Mesendoderm (in vitro differentiated cells): ENCODE measurements at places on chromosomes 5 and 9.
A peak's percentile ranks its signal among the peaks of the same experiment; 100 is the strongest.

DNA sequence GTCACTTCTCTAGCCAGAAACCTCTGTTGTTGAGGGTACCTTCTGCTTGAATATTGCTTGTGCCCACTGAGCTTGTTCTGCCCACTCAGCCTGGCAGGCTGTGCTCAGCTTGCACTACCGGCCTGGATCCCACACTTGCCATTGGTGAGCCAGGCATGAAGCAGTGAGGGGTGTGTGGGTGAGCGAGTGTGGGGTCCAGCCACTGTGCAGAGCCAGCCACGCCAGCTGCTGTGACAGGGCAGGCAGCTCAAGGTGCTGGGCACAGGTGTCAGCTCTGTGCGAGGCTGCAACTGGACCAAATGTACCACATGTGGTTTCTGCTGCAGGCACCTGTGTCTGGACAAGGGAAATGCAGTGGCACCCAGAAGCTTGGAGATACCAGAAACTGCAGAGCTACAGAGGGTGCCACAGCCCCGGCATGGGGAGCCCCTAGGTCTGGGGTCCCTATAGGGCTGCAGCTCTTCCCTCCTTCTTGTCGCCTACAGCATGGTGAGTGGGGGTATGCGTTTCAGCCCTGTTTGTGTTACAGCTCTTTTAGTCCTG lies 305.1 kb upstream of the RIOK2 start:
- DNase-seq, result no peak

DNA sequence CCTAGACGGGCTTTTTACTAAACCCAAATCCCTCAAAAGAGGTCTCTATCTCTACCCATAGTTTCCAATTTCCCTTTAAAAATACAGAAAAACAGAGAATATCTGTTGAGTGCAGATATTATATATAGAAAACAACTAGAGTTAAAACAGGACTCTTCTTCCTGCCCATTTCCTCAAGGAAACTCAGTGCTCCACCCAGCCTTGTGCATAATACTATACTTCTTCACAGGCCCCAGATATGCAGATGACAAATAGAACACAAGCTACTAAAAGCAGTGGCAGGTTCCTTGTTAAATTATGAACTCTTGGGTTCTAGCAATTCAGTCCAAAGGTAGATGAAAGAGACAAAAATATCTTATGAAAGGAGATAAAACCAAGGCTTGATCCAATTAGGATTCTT lies 200.2 kb downstream of the TSSK1B start:
- DNase-seq, result no peak

DNA sequence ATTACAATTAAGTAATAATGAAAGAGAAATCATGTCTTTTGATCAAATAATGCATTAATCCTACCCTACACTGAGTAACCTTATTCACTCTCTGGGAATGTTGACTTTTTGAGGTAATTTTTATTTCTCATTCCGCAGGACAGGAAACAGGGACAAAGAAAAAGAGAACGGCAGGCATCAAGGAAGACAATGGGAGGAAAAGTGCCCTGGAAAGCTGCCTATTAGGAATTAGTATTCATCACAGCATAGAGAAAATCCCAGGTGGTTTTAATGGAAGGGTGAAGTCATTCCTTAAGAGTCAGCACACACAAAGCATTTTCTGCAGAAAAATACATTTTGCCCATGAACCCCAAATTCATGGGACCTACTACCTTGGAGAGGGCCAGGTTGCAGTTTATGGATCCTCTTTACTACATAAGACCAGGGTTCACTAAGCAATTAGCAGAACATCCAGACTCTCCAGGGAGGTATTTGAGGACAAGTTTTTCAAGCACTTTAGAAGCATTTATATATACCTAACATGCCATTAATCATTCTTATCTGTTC lies 9.4 kb downstream of the FSTL4 start:
- DNase-seq, result no peak

DNA sequence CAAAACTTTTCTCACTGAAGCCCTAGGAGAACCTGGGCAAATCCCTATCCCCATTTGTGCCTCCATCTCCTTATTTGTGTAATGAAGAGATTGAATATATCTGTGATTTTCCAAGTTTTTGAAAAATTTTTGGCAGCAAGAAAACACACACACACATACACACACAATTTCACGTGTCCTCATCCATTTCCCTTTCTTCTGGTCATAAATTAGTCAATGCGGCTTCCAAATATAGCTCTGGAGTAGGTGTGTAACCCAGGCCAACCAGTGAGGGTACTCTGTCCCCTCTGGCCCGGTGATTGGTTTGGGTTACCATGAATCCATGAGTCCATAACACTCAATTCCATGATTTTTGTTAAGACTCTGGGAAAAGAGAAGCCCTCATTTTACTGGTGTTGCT lies 12.7 kb downstream of the CSF1R start:
- no peak for DNase-seq

DNA sequence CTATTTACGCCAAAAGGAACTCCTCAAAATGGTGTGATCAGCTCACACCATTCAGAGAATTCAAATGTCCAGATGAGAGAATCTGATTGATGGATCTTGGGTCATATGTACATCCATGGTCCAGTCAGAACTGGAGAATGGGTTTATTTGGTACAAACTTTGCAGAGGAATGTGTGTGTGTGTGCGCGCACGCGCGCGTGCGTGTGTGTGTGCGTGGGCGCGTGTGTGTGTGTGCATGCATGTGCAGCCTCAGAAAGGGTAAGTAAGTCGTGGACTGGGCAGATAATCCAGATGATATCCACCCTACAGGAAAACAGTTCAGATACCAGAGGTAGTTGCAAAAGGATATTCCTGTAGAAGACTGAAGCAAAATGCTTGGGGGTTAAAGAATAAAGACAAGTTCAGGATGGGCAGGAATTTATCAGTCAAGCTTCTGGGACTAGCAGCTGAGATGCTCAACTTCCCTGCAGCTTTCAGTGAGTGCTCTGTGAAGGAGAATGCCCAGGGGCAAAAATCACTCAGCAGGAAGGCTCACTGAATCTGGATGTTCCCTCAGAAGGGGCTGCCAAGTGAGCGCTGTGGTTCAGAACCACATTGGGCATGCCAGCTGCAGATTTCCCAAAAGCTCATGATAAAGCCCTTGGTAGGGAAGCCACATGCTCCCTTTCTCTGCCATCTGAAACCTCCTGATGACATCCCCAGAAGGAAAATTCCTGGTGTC lies 440.5 kb upstream of the SGCD start:
- DNase-seq, result peak; percentile 35

DNA sequence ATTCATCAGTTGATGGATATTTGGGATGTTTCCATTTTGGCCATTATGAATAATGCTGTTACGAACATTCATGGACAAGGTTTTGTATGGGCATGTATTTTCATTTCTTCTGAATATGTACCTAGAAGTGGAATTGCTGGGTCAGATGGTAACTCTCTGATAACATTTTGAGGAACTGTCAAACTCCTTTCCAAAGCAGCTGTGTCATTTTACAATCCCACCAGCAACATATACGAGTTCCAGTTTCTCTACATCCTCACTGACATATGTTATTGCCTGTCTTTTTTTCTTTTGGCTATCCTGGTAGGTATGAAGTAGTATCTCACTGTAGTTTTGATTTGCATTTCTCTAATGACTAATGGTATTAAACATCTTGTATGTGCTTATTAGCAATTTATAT lies 86.7 kb downstream of the PRKACG start:
- DNase-seq, result no peak

DNA sequence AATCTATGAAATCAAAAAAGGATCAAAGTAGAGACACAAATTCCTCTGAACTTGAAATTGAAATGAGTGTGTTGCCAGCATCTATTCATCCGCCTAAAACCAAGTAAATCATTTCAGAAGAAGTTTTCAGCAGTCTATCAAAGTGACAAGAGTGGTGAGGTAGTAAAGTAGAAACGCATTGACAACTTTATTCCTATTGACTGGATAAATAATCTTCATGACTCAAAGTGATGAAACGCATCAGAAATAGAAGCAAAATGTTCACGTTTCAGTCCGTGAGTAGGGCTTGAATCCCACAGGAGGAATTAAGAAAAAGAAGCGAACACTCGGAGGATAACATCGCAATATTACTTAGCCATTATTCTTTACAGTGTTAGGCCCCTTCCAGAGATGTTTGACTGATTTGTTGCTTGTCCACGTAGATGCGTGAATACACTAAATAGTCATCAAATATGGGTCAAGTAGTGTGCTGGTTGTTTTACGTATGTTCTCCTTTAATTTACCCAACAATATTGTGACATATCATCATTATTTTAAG lies 314.4 kb downstream of the PLK2 start:
- DNase-seq, result no peak

DNA sequence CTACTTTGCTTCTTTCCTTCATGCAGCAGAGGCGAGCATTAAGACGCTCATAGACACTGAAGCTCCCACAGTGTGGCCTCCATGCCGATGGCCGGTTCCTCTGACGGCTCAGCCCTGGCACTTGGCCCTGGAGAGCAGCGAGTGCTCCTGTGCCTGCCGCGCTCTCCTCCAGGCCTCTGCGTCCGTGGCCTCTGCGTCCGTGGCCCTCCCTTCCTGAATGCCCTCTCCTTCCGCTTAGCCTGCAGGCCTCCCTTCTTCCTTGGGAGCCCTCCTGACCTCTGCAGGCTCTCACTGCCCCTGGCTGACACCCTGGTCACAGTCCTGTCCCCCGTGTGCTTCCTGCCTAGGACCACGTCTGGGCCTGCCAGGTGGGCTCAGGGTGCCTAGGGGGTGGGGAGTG lies 92.8 kb downstream of the ZNF354C start:
- DNase-seq, result no peak

GRCh38 chr9:70340572-70340971 lies 73.9 kb downstream of the KLF9 start:
- no peak for DNase-seq

- no peak for DNase-seq
Measured at GRCh38 chr9:81671880-81672280, 17.5 kb downstream of the TLE1 start.

DNA sequence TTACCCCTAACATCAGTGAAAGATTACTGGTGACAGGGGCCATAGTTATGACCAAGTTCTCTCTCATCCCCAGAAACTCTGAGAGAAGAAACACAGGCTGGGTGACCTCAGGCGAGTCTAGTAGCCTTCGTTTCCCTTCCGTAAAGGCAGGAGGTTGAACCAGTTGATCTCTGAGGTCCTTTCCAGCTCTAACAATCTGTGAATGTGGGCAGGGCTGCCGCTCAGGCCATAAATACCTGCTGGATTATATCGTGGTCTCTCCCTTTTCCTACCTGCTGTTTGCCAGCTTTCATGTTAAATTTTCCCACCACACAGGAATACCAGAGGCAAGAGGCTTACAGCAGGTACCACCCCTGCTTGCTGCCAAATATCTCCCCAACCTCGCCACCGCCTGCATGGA lies 357.5 kb downstream of the SH3GL2 start:
- peak; percentile 65 for DNase-seq

DNA sequence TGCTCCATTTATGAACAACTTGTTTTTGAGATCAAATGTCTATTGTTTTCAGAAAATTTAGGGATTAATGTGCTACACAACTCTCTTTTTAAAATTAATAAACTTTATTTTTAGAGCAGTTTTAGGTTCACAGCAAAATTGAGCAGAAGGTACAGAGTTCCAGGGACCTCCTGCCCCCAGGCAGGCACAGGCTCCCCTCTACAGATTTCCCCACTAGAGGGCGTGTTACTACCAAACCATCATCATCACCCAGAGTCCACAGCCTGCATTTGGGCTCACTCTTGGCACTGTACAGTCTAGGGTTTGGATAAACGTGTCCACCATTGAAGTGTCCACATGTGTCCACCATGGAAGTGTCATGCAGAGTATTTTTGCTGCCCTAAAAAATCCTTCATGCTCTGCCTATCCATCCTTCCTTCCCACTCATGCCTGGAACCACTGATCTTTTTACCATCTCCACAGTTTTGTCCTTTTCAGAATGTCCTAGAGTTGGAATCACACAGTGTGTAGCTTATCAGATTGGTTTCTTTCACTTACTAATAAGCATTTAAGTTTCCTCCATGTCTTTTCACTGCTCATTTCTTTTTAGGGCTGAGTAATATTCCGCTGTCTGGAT lies 61.7 kb downstream of the MRPL36 start:
- peak; percentile 36 for DNase-seq

DNA sequence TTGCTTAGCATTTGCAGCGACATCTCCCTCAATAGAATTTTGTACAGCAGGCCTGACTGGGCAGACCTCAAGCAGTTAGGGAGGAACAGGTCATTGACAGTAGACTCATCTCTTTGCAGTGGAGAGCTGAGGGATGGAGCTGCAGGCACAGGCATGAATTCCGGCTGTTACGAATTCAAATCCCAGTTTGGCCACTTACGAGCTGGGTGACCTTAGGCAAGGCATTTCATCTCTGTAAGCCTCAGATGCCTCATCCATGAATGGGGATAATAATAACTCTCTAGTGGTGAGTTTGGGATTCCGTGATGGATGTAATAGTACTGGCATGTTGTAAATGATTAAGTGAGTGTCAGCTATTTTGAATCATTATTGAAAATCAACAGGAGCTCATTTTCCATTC lies 195.3 kb downstream of the SEMA6A start:
- no peak for DNase-seq

DNA sequence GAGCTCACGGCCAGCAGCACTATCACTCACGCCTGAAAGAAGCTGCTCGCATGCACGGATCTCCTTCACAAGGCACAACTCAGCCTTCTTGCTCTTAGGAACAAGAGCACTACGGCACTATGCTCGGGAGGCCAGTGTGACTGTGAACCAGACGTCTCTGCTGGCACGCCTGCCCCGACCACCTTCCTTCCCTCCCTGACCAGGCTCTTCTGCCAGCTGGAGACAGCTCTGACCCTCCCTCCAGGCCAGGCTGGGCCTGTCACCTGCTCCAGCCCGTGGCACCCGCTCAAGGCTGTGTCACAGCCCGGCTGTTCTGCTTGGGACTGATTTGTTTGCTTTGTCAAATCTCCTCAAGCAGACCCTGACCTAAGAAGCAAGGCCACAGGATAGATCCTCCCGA lies 7.0 kb downstream of the TBC1D9B start:
- DNase-seq, result no peak

GRCh38 chr9:92942688-92943616 lies 4.4 kb upstream of the FGD3 start:
- DNase-seq, result no peak

DNA sequence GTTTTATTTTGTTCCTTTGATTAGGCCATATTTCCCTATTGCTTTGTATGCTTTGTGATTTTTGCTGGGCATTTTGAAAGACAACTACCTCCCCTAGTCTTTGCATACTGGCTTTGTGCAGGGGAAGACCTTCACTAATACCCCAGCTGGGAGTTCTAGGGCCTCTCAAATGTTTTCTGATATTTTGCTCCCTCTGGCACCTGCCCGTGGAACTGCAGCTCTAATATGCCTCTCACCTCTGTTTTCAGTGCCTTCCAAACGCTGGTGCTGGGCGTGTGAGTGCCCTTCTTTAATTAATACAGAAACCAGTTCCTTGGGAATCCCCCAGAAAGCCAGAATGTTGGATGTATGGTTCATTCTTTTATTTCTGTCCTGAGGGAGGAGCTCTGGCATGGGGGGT lies 204.5 kb downstream of the COMMD10 start:
- DNase-seq, result peak; percentile 65

- DNase-seq, result no peak
Measured at GRCh38 chr9:7265181-7265580, 507.4 kb downstream of the KDM4C start.

DNA sequence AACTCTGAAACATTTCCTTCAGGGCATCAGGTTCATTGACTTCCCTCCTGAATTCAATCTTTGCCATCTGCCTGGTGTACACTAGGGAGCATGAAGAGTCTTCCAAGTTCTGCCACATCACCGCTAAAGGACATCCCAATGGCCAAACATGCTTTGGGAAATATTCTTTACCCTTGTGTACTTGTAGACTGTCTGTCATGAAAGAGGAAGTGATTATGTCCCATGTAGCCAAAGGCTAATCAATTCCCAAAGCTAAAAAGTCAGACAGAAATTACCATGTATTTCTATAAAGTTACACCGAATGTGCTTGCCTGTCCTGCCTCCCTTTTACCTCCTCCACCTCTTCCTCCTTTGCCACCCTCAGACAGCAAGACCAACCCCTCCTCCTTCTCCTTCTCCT lies 28.9 kb upstream of the RECK start:
- DNase-seq, result no peak
